Activated T-helper 9 cell treated with anti-CD3 and anti-CD28 coated beads, Interleukin-2, amount 50 U/mL, for 16 hours (primary cell): ENCODE measurements at places on chromosomes 6 and 20.

DNA sequence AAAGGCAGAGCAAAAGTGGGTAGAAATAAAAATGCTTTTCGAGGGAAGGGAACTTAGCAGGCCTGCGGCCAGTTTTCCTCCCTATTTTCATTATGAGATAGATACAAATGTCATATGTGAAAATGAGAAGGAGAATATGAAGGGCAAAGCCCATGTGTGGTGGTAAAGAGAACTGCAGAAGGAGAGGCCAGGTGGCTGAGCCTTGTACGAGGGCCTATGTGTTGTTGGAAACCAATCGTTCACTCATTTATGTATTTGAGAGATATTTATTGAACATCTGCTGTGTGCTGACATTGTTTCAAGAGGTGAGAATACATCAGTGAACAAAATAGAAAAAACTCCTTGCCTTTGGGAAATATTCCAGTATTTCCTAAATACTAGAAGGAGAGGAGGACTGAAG is 147.7 kb downstream of the SH3BGRL2 start:
- DNase-seq, result no peak

GRCh38 chr20:41133709-41134361 is 3.5 kb upstream of the PLCG1 start:
- DNase-seq, result peak; percentile 36

DNA sequence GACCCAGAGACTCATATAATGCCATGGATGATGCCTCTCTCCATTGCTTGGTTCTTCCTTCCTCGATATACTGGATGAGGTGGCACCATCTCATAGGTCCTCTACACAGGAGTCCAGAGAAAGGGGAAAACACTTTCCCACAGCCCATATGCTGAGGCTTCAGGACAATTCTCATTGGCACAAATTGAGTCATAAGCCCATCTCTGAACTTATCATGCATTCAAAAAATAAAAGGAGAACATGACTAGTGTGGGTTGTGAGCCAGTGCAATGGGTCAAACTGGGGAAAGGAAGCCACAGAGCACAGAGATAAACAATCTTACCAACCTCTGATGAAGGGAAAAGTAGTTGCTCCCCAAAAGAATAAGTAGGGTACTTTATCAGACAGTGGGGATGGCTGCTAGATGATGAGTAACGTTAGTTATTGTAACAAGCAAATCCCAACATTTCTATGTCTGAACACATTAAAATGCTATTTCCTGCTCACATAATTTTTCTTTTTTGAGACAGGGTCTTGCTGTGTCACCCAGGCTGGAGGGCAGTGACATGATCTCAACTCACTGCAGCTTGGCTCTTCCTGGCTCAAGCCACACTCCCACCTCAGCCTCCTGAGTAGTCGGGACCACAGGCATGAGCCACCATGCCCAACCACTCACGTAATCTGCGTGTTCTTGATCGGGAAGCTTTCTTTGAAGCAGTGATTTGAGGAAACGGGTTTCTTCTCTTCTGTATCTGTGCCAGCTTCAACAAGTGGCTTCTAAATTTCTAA is 27.0 kb downstream of the SOD2 start:
- DNase-seq, result no peak

- no peak for DNase-seq
Measured at GRCh38 chr6:82015526-82015925, 232.0 kb downstream of the IBTK start.

DNA sequence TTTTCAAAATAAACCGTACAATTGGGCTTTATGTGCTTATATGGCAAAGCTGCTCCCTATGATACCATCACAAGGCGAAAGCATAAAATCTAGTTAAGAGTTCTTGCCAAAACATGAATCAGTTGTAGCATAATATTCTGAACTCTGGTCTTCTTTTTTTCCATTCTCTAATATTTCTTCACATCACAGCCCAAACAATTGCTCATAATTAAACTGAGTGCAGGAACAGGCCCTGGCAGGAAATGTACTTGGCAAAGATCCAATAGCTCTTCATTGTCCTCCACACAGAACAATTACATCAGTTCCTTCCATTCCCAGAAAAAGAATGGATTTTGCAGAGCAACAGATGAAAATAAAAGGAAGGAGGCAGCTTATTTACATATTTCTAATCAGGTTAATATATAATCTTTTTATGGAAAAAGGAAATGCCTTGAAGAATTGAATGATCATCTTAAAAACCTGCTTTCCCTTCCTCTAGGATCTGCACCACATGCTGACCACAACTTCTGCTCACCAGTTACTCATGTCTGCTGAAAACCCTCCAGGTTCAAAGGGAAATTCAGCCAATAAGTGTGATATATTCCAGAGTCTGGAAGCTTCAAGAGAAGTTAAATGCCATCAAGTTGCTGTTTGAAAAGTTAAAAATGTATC is 123.3 kb upstream of the COL21A1 start:
- no peak for DNase-seq
